ENCODE measurements at places on chromosomes 6 and 20.

DNA sequence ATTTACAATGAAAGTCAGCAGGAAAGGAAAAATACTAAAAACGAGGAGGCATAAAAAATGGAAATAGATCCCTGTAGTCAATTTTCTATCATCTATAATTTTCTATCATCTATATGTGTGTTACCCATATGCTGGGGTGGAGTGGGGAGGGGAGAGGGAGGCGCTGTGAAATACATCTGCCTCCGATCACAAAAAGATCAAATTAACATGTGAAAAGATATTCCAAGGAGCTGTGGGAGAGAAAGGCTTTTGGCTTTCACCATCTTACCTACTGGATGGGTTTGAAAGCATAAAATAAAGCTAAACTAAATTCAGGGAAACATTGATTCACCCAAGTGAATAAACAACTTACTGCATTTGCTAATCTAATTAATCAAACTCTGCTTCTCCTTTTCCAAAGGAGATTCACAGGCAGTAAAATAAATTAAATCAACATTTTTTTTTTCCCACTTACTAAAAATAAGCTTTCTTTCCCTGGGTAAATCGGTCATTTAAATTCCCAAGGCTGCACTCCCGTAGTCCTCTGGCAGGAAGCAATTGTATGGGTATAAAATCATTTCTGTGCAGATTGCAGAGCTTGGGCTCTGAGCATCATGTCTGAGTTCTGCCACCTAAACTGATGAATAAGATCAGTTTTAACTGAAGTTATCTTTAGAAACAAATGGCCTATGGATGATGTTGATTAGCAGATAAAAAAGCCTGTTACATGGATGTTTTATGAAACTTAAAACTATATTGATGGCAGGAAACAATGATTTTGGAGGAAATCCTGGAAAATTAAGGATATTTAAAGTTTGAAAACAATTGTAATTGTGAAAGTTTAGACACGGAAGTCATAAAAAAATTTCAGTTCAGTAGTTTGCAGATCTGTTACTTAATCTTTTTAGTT, 147.9 kb downstream of the SOX4 start:
- DNase-seq = no peak

DNA sequence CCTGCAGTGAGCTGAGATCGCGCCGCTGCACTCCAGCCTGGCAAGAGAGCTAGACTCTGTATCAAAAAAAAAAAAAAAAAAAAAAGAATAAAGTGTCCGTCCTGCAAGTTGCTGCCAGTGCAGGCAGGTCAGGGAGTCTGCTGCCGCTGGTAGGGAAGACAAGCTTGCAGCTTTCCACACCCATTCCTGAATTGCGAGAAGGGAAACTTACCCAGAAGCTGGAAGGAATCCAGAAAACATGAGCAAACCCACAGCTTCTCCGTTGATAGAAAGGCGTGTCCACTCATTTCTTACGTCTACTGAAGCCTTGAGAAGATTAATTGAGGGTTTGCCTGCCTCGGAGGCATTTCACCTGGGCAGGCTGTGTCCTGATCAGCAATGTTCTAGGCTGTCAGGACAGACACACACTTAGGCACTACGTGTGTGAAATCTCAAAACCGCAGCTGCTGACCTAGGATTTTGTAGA, 61.6 kb upstream of the DSP start:
- DNase-seq = no peak

DNA sequence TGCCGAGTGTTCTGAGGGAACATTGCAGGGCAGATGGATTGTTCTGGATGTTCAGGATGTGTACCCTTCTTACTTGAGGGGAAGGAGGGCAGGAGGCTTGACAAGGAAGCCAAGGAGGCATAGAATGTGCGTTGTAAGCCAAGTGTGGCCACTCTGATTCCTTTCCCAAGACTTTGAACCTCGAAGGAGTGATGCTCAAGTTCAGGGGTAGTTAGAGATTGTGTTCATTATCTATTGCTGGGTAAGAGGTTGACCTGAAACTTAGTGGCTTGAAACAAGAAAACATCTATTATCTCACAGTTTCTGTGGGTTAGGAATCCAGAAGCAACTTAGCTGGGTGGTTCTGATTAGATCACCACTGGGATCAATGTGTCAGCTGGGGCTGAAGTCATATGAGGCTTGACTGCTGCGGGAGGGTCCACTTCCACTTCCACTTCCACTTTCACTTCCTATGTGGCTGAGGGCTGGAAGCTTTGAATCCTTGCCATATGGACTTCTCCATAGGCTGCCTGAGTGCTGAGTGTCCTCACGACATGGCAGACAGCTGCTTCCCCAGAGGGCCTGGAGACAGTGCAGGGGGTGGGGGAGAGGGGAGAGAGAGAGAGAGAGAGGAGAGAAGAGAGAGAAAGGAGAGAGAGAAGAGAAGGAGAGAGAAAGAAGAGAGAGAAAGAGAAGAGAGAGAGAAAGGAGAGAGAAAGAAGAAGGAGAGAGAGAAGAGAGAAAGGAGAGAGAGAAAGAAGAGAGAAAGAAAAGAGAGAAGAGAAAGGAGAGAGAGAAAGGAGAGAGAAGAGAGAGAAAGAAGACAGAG, 6.9 kb upstream of the CD40 start:
- no peak for DNase-seq

GRCh38 chr6:96532399-96532798, 10.8 kb downstream of the UFL1 start:
- no peak for DNase-seq

- no peak for DNase-seq
Measured at GRCh38 chr6:15502446-15503345, 160.1 kb downstream of the DTNBP1 start.

DNA sequence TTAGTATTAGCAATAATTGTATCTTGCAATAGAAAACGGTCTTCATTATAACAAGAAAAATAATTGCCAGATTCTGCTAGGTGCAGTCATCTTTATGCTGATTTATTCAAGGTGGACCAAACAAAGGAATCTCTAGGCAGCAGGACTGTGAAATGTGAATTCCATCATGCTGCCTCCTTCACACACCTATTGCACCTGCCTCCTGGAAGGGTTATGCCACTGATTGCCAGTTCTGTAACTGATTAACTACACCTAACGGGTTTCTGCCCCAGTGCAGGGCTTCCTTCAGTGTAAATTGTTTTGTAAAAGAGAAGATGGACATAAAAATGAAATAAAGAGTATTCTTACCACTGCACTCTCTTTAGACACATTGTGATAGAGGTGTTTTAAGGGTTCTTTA, 96.1 kb downstream of the FOXO3 start:
- DNase-seq = no peak

- no peak for DNase-seq
Measured at GRCh38 chr6:447381-448165, 56.0 kb downstream of the IRF4 start.

- peak; percentile 96 for DNase-seq
Measured at GRCh38 chr6:137240168-137240567, 21.0 kb upstream of the IFNGR1 start.

DNA sequence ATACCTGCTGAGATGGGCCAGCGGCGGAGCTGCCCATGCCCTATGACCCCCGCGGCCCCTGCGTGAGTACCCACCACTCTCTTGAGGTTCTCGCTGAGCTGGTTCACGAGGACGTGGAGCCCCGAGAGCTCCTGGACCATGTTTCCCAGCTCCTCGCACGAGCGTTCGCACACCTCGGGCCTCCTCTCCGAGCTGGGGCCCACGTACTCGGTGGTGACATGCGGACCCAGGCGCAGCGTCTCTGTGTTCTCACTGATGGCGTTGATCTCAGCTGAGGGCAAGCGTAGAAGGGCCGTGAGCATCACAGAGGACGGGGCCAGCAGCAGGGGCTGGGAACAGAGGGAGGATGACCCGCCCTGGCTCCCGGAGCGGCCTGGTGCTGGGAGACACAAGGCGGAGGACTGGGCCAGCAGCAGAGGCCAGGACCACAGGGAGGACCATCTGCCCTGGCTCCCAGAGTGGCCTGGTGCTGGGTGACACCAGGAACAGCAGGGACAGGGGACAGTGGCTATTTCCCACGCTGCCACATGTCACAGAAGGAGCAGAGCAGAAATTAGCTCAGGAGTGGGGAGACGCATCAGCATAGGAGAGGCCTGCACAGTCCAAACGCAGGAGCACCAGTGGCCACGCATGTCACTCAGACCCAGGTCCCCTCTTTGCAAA, 11.8 kb downstream of the THBS2 start:
- DNase-seq = no peak

- no peak for DNase-seq
Measured at GRCh38 chr6:129785047-129785755, 75.2 kb upstream of the ARHGAP18 start.

GRCh38 chr20:32397567-32398084, 39.5 kb downstream of the ASXL1 start:
- DNase-seq = no peak

GRCh38 chr6:15673666-15674065, 10.8 kb upstream of the DTNBP1 start:
- no peak for DNase-seq

- DNase-seq = no peak
Measured at GRCh38 chr6:155171109-155171746, 92.6 kb upstream of the CLDN20 start.

DNA sequence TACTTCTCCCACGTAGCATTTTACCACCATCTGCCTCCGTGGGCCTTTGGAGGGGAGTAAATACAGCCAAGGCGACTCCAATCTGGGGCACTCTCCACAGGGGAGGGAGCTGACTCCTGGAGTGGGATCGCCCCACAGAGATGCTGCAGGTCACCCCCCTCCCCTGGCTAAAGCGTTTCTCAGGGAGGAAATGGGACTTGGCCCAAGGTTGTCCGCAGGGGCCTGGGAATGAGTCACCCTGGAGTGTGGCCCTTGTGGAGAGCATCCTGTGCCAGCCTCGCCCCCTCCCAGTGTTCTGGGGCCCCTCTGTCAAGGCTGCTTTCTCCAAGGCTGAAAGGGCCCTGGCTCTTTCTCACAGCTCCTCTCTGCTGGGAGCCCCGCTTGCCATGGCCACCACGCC, 84.5 kb upstream of the QKI start:
- no peak for DNase-seq

GRCh38 chr20:36400909-36401735, 95.0 kb downstream of the DLGAP4 start:
- DNase-seq = no peak

DNA sequence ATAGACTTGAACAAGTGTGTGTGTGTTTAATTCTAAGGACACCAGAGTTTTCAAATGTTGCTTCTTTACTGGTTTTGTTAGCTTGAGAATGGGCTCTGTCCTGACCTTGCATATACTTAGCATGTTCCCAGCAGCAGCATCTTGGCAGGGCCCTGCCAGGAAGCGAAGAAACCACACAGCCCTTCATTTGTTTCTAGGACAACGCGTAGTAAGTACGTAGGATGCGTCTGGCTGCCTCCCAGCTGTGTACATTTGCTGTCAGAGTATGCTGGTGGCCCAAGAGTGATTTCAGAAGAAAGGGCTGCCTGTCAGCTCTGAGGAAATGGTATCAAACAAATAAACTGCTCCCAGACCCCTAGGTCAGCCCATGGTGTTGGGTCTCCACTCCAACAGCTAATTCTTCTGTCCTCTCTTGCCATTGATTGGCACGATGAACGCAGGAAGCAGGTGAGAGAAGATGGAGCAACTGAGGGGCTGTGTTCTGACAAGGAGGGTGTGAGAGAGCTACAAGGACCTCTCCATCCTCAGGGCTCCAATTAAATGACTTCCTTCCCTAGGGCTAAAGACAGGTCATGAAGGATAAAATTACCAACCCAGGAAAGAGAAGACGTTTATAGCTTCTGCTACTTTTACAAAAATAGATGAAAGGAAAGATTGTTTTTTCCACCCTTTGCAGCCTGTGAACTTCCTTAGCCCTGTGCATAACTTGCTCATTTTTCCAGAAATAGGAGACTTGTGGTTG, 55.9 kb upstream of the HDDC2 start:
- no peak for DNase-seq

- no peak for DNase-seq
Measured at GRCh38 chr20:6613280-6613861, 154.1 kb upstream of the BMP2 start.

DNA sequence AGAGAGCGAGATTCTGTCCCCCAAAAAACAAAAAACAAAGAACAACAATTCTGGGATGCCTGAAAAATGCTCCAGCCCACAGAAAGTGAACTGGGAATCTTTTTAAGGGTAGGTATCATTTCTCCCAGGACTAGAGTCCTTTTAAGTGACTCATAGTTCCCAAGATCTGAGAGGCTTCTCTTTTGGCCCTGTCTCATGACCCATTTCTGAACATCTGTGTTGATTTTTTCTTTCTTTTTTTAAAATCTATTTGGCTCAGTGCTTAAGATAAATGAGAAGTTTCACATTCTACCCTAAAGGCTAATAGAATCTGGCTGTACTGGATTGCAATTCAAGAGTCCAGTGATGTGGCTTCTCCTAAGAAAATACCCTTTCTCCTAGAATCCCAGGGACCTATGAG, 217.6 kb upstream of the FOXQ1 start:
- DNase-seq = no peak

DNA sequence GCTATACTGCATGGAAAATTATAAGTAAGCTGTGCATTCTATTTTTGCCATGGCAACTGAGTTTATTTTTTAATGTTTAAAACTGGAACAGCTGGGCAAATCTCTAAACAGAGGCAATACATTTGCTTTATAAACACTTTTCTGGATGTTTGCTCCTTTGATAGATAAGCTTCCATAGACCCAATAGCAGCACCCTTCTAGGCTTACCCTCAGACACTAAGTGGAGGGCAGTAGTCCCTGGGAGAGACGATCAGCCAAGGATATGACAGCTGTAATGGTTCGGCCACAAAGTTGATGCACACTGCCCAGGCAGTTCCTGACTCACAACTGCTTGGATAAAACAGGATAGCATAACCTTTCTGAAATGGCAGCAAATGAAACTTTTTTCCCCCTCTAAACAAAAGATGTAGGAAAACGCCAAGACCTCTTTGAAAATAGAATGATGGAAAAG, 8.5 kb upstream of the MRPS10 start:
- DNase-seq = no peak

DNA sequence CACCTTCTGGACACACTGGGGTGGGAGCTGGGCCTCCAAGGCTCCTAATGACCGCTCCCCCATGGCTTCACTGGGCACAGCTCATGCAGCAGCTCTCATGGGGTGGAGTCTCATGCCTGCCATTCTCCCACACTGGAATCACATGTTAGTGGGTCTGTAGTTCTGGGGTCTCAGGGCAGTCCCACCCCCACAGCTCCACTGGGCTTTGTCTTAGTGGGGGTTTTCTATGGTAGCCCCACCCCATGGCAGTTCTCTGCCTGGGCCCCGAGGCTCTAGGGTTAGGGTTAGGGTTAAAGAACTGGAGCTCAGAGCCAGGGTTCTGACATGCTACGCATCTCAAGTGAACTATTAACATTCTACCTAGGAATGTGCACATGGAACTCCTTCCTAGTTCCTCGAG, 139.0 kb downstream of the PCSK2 start:
- no peak for DNase-seq

DNA sequence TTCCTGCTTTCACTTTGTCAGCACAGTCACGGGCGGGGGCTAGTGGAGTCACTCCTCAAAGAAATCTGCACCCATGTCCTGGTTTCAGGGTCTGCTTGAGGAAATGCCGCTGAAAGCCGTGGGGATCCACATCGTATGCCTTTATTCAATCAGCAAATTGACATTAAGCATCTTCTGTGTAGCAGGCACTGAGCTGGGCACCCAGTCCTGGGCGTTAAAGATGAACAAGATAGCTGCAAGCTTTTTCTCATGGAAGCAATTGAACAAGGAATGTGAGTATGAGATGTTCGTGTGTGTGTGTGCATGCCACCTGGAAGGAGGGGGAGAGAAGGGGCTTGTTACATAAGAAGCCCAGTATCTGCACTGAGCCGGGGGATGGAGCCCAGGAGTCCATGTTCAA, 243.9 kb downstream of the SMOC2 start:
- DNase-seq = no peak
